ENCODE measurements at places on chromosomes 13 and 19.

- DNase-seq = no peak
Observed at GRCh38 chr19:17755977-17756670, 4.8 kb downstream of the FCHO1 start.

GRCh38 chr19:3954107-3954506, 16.8 kb downstream of the DAPK3 start:
- no peak for DNase-seq

DNA sequence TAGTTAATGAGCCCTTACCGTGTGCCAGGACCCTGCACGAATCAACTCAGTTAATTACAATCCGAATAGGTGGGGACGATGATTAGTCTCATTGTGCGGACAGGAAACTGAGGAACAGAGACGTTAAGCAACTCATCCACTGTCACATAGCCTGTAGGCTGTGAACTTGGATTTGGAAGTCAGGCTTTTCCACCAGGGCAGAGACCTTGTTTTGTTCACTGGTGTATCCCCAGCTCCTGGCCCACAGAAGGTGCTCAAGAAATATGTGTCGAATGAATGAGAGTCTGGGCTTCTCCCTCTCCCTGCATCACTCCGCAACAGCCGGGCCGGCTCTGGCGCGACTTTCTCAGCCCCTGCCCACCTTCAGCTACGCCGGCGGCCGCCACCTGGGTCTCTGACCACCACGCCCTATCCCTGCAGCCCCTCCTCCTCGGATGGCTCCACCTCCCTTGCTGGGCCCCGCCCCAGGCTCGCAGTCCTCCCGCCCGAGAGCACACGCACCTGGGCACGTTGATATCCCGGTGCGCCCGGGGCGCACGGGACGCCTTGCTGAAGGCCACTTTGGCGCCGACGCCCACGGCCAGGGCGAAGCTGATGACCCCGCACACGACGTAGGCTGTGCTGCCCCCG, 1.3 kb downstream of the SHISA7 start:
- DNase-seq = no peak

DNA sequence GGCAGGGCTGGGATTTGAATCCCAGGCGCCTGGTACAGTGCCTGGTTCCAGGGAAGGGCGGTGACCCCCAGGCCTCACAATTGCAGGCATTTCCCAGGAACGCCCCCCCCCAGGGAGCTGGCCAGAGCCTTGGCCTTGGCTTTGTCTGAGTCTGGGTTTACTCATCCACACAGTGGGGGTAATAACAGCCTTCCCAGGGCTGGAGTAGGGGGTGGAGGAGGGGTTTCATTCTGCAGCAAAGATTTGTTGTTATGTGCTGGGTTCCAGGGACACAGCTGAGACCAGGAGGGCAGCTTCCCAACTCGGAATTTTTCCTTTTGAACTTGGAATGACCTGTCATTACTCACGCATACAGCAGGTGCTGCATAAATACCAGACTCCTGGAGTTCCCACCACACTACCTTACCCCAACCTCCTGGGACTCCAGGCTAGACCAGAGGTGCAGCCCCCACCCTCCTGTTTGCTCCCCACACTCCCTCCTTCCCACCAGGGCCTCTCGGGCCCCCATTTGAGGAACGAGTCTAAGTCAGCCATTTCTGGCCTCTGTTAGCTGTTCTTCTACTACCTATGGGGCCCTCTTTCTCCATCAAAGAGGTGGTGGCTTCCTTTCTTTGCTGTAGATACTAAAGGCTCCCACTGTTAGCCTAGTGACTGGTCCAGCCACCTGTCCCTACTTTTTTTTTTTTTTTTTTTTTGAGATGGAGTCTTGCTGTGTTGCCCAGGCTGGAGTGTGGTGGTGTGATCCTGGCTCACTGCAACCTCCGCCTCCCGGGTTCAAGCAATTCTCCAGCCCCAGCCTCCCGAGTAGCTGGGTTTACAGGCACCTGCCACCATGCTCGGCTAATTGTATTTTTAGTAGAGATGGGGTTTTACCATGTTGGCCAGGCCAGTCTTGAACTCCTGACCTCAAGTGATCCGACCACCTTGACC, 1.6 kb upstream of the ADAMTS10 start:
- peak; percentile 95 for DNase-seq

GRCh38 chr13:68440874-68441273, 1210.7 kb upstream of the PCDH9 start:
- DNase-seq = no peak

DNA sequence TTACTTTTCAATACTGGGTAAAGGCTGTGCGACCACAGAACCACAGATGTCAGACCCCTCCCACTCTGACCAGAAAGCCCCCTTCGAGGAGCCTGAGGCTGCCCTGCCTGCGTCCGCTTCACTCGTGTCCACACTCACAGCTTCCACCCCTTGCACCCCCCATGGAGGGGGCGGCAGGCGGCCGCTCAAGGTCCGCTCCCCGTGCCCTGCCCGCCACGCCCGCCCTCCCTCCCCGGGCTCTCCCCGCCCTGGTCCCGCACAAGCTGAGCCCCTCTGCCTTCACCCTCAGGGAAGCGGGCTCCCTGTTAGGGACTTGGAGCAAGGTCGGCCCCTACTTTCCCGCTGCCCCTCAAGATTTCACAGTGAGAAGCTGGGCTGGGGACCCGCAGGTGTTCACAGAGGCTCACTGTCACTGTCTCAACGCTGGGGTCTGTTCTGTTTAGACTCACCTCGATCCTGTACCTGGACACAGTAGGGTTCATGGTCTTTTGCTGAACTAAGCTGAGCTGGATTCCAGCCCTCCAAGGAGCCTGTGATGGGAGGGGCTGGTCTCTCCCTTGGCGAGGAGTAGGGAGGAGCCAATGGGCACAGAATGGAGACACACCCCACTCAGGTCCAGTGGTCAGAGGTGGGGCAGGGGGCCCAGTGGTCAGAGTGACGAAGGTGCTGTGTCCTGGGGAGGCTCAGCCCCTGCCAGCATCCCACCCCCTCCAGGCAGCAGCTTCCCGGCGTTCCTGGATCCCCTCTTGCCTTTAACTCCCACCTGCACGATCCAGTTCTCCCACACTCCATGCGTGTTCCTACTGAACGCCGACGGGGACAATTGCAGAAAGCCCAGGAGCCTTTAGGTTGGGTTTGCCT, 69.5 kb downstream of the SPACA7 start:
- DNase-seq = peak; percentile 62

All from posterior vena cava (tissue), 2 donors.